ENCODE measurements at places on chromosomes 1 and 21.
A peak's percentile ranks its signal among the peaks of the same experiment; 100 is the strongest.

- no peak for DNase-seq
Observed at GRCh38 chr1:91653183-91653582, 152.5 kb downstream of the CDC7 start.

GRCh38 chr1:160169553-160170399 lies 18.4 kb downstream of the ATP1A4 start:
- DNase-seq, result no peak

- no peak for DNase-seq
Observed at GRCh38 chr1:6495041-6495441, 3.6 kb upstream of the PLEKHG5 start.

GRCh38 chr1:42943166-42943565 lies 15.5 kb downstream of the SLC2A1 start:
- no peak for DNase-seq

- DNase-seq, result no peak
Observed at GRCh38 chr1:227190321-227190720, 128.0 kb downstream of the CDC42BPA start.

- DNase-seq, result peak; percentile 15
Observed at GRCh38 chr1:43073490-43074230, 98.4 kb downstream of the EBNA1BP2 start.

DNA sequence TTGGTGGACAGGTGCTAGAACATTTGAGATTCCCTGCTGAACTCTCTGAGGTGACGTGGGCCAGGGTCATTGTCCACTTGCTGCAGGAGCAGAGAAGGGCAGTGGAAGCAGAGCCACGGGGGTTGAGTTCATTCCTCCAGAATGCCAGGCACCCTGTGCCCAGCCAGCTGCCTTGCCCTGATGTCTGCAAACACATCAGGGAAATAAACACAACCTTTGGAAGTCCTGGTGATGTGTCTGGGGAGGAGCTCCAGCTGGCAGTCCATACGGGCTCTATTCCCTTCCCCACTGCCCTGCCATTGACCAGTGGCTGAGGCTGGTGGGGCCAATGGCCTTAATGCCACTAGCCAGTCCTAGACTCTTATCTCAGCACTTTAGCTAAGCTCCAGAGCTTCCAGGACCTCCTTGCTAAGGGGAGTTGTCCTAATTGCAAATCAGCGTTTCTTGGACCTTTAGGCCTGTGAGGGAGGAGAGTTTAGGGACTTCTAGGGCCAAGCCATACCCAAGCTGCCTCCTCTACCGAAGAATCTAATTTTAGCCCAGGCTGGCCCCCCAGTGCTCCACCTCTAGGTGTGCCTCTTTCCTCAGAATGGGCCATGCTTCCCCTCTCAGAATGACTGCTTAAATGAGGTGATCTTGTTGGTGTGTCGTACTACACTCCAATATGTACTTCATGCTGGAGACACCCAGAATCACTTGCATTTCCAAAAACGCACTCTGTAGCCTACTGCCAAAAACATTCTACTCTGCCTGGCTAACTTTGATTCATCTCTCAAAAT lies 25.9 kb upstream of the MFSD2A start:
- DNase-seq, result no peak

DNA sequence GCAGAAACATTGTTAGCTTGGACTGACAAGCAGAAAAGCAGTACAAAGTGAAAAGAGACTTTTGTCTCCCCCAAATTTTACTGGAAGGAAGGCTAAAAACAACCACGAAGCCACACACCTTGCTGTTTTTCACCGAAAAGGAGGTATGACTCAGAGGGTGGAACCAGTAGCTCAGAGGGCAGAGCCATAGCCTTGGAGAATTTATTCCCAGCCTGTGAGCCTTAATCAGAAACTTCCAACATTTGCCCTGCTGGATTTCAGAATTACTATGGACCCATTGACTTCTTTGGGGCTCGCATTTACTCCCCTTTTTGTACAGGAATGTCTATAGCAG lies 32.0 kb downstream of the RPS6KC1 start:
- no peak for DNase-seq

DNA sequence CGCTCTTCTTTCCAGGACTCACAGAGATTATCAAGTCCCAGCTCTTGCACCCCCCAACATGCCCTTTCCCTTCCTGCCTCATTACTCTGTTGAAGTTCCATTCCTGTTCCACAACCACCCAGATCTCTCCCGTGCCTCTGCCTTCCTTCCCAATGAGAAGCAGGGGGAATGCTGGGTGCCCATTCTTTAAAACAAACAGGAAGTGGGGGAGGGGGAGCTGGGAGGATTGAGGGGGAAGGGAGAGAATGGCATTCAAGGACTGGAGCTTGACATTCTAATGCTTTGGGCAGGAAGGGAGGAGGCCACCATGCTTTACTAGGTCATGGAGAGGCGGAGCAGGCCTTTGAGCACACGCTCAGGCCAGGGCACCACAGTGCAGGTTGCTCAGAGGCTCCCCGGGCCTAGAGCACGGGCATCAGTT lies 150.3 kb upstream of the IRF2BP2 start:
- DNase-seq, result no peak

DNA sequence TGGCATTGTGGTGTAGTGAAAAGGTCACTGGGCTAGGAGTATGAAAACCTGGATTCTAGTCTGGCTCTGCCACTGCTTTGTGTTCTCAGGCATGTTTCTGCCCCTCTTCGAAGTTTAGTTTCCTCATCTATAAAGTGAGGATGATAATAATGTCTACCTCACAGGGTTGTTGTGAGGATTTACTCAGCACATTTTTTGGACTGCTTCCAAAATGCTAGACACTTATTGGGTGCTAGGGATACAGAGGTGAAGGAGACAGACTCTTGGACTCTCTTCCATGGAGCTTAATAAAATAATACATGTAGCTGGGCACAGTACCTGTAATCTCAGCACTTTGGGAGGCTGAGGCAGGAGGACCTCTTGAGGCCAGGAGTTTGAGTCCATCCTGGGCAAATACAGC lies 3.6 kb downstream of the KIF2C start:
- DNase-seq, result no peak

- DNase-seq, result no peak
Observed at GRCh38 chr21:38900499-38900898, 94.8 kb downstream of the ETS2 start.

GRCh38 chr1:165928075-165928731 lies 100.8 kb downstream of the UCK2 start:
- DNase-seq, result no peak

DNA sequence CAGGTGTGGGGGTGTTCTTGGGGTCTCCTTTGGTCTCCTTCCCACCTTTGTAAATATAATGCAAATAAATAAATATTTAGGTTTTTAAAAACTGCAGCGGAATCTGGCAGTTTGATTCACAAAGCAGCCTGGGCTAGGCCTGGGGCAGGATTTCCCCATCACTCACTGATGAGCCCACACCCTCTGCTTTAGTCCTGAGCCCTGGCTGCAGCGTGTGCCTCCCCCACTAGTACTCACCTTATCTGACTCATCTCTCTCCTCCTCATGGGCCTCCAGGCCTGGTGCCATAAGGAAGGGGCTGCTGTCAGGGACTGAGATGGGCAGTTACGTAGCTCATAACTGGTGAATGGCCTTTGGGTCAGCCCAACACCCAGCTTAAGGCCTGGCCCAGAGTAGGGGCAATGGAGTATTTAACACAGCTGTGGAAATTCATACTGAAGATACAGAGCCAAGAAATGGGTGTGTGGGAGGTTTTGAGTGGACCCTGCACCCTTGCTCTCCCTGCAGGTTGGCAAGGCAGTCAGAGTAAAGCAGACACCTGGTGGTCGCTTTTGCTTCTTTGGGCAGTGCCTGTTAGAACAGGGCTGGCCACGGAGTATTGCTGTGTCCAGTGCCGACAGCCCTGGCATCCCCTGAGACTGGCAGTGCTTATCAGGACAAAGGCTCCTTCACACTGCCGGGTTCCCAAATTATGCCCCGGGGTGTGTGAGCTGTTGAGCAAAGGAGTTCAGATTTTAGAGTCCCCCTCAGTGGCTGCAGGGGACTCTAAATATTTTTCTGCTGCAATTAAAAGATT lies 39.7 kb downstream of the AZIN2 start:
- DNase-seq, result no peak

GRCh38 chr1:6270401-6270800 lies 9.5 kb upstream of the GPR153 start:
- DNase-seq, result no peak

Data from activated naive CD4-positive, alpha-beta T cell (primary cell).